ENCODE measurements at places on chromosomes 11 and 22. TPM values are rescaled to one million over a fixed set of nuclear protein-coding genes. Genes with fewer than 3 reads are reported as not detected.

DNA sequence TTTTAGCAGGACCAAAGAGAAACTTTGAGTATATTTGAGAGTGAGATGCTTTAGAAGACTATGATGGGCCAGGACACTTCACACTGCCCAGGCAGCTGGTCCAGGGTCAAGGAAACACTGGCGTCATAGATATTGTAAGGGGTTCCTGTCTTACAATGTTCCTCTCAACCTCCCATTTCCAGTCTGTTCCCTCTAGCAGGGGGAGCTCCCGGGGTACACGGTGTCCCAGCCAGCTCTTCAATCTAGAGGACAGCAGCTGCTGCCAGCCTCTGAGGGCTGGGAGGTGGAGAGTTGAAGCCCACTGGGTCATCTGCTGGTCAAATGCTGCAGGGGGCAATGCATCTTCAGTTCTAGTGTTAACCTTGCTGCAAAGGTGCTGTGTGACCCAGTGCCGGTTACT is 40.7 kb upstream of the TIMP3 start:
- DNase-seq, result no peak
- no peaks in the 10 kb centered on the region for H3K36me3 ChIP-seq
- no peak overlapping the region for H3K4me3 ChIP-seq
- H3K27ac ChIP-seq, result no peak overlapping the region

GRCh38 chr11:116442238-116442752 is 330.5 kb downstream of the BUD13 start:
- H3K36me3 ChIP-seq, result no peaks in the 10 kb centered on the region
- H3K4me1 ChIP-seq, result no peaks in the 10 kb centered on the region
- no peaks in the 10 kb centered on the region for H3K27me3 ChIP-seq

DNA sequence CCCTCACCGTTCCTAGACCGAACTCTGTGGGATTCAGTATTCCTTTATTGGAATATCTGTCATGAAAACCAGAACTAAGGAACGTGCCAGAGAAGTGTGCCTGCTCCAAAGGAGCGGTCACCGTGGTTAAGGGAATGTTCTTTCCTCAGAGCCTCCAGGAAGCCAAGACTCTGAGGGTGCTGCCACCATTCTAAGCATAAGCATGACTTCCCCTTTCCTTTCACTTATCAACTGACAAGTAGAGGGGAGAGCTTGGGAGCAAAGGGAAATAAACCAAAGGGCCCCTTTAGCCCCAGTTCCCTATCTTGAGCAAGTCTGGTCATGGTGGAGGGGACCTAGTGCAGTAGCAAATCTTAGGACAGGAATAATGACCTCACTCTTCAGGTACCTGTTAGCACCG is 26.8 kb downstream of the CTR9 start:
- H3K4me3 ChIP-seq, result no peak overlapping the region
- DNase-seq, result no peak
- no peaks in the 10 kb centered on the region for H3K36me3 ChIP-seq
- H3K4me1 ChIP-seq, result no peaks in the 10 kb centered on the region

CARD18 gene
- not detected for total RNA-seq

DNA sequence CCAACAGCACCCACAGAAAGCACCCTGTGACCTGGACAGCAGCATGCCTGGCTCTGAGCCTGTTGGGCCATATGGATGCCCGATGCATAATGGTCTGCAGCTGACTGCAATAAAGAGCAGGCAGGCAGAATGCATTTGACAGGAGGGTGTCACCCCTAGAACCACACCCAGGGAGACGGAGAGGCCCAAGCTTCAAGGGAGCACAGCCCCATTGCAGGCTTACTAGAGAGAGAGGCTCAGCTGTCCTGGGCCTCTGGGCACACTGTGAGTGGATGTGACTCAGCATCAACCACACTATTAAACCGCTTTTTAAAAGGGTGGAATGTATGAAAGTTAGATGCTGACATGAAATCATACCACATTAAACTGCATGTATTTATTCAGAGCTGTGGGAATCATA is 365.3 kb downstream of the CTTN start:
- DNase-seq, result no peak
- H3K27ac ChIP-seq, result no peak overlapping the region
- H3K27me3 ChIP-seq, result no peaks in the 10 kb centered on the region
- no peak overlapping the region for H3K4me3 ChIP-seq
- H3K4me1 ChIP-seq, result no peaks in the 10 kb centered on the region

- no peak for DNase-seq
- H3K4me1 ChIP-seq, result peaks cover 12% of the 10 kb centered on the region
- H3K36me3 ChIP-seq, result no peaks in the 10 kb centered on the region
- no peak overlapping the region for H3K27ac ChIP-seq
- no peak overlapping the region for H3K4me3 ChIP-seq
Measured at GRCh38 chr22:20968281-20968977, 1.4 kb downstream of the AIFM3 start.

DNA sequence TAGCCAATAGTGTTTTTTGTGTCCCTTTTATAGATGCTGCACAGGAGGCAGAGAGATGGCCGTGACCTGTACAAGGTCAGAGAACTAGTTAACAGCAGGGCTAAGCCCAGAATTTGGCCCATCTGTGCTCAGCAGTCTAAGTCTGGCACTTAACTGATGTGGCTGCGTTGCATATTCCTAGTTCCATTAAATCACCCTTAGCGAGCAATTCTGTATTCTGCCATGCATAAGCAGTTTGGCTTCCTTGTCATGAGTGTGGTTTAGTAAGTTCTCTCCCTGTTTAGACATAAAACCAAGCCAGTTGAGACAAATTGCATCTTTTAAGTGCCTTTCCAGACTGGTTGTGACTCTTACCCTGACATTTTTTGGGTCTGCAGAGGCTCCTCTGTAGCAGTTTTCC is 230.6 kb upstream of the TENM4 start:
- H3K36me3 ChIP-seq, result no peaks in the 10 kb centered on the region
- no peaks in the 10 kb centered on the region for H3K27me3 ChIP-seq
- DNase-seq, result no peak
- H3K27ac ChIP-seq, result no peak overlapping the region
- no peaks in the 10 kb centered on the region for H3K4me1 ChIP-seq

DNA sequence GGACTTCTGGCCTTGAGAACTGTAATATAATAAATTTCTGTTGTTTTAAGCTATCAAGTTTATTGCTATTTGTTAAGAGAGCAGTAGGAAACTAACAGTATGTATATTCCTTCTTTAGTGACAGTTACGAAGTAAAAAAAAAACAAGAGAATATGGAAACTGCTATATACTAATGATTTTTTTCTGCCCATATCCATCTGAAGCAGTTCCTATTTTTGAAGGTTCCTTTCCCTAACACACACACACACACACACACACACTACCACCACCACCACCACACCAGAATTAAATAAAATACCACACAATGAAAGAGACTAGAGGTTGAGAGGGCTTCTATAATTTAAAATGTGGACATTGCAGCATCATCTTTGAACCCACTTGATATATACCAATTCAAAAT is 44.4 kb upstream of the CARD18 start:
- H3K4me1 ChIP-seq, result no peaks in the 10 kb centered on the region
- H3K36me3 ChIP-seq, result no peaks in the 10 kb centered on the region
- H3K27me3 ChIP-seq, result no peaks in the 10 kb centered on the region
- no peak for DNase-seq
- no peak overlapping the region for H3K4me3 ChIP-seq
- H3K27ac ChIP-seq, result no peak overlapping the region
